ENCODE measurements at places on chromosomes 12 and 14. TPM values are rescaled to one million over a fixed set of nuclear protein-coding genes. Genes with fewer than 3 reads are reported as not detected.

Gene MYG1
- 45.7 TPM for total RNA-seq

Gene SPSB2
- total RNA-seq = 1.6 TPM

GRCh38 chr12:118183711-118184110 lies 47.8 kb downstream of the PEBP1 start:
- no peak for DNase-seq

DNA sequence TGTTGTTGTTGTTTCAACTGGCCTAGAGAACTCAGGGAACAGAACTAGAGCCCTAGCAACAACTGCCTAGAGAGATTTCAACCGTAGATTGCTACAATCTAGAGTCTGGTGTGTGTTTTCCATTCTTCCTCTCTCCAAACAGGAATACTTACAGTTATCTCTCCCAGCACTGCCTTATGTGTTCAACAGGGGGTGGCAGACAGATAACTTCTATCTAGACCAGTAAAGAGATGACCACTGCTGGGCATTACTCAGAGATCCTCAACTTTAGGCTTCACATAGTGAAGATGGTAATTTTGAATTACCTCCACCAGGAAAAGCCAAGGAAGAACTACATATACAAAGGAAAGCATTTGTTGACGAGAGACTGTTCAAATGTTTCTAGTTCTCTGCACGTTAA lies 4.8 kb downstream of the TXNDC16 start:
- no peak for DNase-seq

- no peak for DNase-seq
These were observed 3.1 kb upstream of the CHPT1 start for GRCh38 chr12:101694297-101694848.

Measured in frontal cortex (tissue), 4 donors.